ENCODE measurements at places on chromosomes 5 and 9.

DNA sequence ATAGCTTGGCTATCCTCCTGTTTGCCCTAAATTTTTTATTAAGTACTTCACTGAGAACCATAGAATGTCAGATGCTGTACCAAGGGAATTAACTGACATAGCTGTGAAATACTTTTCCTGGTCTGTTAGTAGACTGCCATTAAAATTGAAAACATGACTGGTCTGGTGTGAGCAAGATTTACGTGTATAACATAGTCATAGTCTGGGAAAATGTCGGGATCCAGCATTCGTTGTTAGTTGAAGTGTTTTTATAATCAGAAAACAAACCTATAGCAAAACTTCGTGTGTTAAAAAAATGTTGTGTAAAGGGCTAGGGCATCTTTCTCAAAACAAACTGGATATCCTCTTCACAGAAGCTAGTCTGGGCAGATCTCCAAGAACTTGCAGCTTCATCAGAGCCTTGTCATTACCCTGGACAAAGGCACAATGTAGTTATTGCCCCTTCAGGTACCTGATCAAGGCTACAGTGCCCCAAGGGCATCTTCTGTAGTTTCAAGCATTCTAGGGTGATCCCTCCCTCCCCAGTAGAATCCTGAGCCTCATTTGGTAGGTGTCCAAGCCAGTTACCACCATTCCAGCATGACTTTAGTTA lies 454.2 kb upstream of the SGCD start:
- no peak for DNase-seq

GRCh38 chr5:61824396-61824795 lies 481.6 kb upstream of the KIF2A start:
- no peak for DNase-seq

DNA sequence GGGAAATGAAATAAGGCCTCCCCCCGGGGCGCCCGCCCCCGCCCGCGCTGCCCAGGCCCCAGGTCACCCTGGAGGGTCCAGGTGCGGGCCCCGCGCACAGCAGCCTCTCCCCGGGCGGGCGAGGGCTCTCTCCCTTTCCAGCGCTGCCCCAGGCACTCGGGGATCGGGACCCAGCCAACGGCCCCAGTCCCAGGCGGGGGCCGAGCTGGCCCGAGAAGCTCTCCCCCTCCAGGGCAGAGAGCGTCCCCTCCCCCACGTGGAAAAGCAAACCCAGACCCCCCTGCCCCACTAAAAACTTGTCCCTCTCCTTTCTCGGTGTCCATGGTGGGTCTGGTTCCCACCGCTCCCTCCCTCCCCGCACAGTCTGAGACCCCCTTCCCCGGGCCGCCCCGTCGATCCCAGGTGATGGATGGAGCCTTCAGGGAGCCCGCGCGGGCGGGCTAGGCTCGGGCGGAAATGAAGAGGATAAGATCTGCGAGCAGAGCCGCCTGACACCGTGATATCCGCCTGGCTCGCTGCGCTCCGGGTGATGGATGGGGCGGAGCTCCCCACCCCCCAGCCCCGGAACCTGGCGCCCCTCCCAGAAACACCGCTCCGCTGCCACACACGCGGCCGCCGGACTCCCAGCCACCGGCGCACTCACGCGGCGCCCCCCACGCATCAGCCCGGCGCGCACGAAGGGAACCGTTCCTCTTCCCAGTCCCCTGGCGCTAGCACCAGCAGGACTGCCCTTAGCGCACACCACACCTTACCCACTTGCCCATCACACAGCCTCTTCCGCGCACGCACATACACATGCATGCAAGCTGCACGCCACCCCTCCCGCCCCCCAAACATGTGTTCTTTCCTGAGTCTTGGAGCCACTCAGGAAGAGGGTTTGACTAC lies 81.7 kb upstream of the ZBTB43 start:
- peak; percentile 65 for DNase-seq

GRCh38 chr5:94025788-94026473 lies 284.5 kb upstream of the POU5F2 start:
- no peak for DNase-seq

DNA sequence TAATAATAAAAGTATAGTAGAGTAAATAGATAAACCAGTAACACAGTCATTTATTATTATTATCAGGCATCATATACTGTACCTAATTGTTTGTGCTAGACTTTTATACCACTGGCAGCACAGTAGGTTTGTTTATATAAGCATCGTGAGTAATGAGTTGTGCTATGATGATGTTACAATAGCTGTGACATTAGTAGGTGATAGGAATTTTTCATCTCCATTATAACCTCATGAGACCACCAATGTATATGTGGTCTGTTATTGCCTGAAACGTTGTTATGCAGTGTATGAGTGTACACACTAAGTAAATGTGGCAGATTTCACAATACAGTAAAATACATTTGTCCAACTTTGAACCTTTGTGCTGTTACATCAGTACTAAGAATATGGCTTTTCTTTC lies 72.7 kb upstream of the SPATA31D4 start:
- no peak for DNase-seq

GRCh38 chr5:41193456-41194205 lies 19.7 kb downstream of the C6 start:
- DNase-seq, result no peak

- no peak for DNase-seq
Measured at GRCh38 chr5:176639208-176639607, 8.1 kb upstream of the TSPAN17 start.

GRCh38 chr9:129612815-129613519 lies 7.9 kb downstream of the C9orf50 start:
- DNase-seq, result no peak

- no peak for DNase-seq
Measured at GRCh38 chr5:33271606-33272005, 169.2 kb upstream of the TARS1 start.

- no peak for DNase-seq
Measured at GRCh38 chr9:71885467-71885866, 25.5 kb downstream of the ABHD17B start.

- no peak for DNase-seq
Measured at GRCh38 chr9:136969150-136969549, 8.2 kb upstream of the PTGDS start.

- DNase-seq, result no peak
Measured at GRCh38 chr9:134814598-134815215, 65.9 kb upstream of the FCN2 start.

All from naive B cell (primary cell).